Left cardiac atrium (tissue), 4 donors: ENCODE measurements at places on chromosomes 3 and 15.

DNA sequence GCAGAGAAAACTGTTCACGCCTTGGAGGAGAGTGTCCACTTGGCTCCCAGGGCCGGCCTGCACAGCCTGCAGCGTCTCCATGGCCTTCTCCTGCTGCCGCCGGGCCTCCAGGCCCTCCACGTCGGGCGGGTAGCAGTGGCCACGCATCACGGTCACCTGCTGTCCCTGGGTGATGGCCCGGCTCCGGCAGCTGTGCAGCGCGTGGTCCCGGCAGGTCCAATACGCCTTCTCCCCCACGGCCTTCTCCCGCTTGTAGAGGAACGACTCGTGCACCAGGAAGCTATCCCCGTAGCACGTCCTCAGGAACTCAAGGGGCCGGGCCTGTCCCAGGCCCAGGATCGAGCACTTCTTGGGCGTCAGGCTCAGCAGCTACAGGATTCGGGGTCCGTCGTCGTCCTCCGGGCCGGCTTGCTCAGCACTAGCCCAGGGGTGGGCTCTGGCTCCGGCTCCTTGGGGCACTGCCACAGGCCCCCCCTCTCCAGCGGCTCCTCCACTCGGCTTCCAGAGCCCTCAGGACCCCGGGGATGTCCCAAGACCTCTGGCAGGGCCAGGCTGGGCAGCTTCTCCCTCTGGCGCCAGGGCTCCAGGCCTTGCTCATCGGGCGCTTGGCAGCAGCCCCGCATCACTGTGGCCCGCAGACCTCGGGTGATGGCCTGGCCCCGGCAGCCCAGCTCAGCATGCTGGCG is 83.6 kb upstream of the FXR1 start:
- DNase-seq, result no peak

DNA sequence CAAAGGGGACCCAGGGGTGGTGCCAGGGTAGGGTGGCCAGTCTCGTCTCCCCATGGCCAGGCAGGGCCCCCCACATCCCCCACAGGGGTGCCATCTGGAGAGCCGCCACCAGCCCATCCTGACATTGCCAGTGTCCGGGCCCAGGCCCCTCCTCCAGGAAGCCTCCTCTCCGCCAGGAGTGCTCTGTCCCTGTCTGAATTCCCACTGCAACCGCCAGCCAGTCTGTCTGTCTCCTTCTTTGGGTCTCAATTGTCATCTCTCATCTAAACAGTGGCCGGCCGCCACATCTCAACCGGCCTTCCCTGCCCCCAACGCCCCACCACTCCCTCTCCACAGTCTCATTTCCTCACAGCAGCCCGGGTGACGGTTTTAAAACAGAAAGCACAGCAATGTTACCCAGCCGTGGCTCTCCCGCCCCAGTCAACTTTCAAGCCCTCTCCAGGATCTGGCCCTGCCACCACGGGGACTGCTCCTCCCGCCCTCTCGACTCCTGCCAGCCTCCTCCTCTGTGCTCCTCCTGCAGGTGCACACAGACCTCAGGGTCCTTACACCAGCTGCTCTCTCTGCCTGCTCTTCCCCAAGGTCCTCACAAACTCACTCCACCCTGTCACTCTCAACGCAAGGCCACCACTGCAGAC is 57.0 kb downstream of the IQSEC1 start:
- DNase-seq, result peak; percentile 70

DNA sequence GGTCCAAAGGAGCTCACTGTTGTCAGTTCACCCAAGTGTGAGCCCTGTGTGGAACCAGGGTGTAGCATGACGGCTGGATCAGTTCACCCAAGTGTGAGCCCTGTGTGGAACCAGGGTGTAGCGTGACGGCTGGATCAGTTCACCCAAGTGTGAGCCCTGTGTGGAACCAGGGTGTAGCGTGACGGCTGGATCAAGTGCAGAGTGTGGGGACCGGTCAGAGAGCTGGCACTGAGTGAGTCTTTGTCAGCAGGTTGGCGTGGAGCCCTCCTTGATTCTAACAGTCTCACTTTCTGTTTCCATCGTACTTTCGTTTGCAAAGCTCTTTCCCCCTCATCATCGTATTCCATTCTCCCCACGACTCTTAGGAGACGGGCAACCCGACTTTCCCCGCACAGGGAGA is 57.9 kb upstream of the DLG1 start:
- peak; percentile 68 for DNase-seq

GRCh38 chr3:66153481-66154443 is 67.0 kb upstream of the SLC25A26 start:
- no peak for DNase-seq

GRCh38 chr3:191301782-191302411 is 27.3 kb upstream of the CCDC50 start:
- DNase-seq, result no peak

DNA sequence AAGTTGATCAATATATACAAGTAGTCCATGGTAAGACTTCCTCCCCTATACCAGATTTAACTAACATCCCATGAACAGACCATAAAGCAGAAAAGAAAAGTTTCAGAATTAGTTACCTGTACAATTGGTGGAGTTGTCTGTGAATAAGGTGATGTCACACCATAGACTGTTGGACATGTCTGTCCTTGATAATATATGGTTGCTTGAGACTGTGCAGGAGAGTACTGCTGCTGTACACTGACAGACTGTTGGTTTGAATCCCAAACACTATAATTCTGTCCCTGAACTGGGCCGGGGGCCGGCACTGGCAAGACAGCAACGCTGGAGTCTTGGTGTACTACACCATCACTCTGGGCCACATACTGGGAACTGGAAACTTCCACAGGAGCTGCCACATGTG is 77.2 kb downstream of the NBEAL2 start:
- DNase-seq, result no peak

DNA sequence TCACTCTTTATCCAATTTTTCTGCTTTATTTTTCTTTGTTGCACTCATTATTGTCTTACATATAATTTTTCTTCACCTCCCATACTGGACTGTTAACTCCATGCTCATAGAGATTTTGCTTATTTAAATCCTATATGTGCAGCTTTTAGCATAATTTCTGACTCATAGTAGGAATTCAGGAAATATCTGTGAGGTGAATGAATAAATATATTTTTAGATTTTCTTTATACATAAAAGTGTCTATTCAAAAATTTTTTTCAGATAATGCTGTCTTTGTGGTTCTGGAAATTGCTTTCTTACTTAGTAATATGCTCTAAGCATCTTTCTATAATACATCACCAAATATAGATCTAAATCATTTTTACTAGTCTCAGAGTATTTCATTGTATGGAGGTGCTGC is 191.8 kb upstream of the SUCLG2 start:
- no peak for DNase-seq
